ENCODE measurements at places on chromosomes 4 and X.

- no peak for DNase-seq
Observed at GRCh38 chr4:133694416-133694815, 507.2 kb downstream of the PABPC4L start.

GRCh38 chr4:181982437-181982836, 260.8 kb upstream of the TENM3 start:
- no peak for DNase-seq

DNA sequence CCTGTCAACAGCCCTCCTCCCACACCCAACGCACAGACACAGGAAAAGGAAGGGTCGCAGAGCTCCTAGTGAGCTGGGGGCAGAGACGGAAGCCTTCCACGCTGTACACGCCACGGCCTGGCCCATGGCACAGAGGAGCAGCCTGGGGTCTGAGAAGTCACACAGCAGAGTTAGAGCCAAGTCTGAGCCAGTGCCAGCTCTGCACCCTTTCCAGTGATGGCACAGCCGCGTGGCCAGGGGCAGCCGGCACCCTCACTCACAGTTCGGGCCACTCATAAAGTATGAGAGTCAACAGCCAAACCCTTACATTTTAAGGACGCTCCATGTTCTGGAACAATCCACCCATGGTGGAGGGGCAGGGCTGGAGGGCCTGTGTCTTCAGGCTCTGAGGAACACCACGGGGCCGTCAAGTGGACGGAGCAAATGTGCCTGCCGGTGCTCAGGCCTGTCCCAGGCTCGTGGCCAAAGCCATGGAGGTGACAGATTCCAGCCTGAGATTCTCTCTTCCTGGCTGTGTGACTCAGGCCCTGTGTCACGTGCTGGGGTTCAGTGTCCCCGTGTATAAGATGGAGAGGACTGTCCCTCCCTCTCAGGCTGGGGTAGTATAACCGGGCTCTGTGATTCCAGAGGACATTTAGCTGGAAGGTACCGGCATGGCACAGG, 91.2 kb downstream of the ABLIM2 start:
- no peak for DNase-seq

DNA sequence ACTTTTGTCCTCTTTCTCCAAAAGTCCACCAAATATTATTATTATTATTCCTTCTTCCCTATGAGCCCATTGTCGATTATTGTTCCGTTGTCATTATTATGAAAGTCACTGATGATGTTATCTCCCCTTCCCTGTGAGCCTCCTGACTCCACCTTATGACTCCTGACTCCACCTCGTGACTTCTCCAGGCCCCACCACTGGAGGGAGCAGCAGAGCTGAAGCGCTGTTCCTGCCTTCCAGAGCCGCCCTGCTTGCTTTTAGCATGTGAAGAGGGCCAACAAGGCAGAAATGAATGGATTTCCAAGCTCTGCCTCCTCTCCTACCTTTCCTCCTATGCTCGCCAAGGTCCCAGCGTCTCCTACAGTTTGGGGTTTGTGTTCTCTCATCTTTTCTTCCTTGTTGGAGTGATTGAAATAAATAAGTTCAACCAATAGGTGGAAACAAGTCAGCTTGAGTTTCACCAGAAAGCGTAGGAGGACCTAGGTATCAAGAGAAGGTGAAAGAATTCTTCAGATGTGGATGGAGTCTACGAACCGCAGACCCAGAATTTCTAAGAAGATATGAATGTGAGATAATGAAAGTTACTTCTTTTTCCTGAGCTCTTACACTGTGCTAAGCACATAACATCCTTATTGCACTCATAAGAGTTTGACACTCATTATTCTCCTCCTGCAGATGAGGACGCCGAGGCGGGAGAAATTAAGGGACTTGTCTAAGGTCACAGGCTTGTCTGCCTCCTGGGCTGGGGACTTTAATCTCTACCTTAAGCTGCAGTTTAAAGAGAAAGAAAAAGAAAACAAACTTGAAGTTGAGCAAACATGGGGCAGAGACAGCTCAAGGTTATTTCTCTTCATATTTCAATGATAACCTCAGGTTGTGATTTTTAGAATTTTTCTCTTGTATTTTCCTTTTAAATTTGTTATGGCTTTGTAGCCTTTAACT, 26.1 kb downstream of the IGSF1 start:
- DNase-seq: no peak

- DNase-seq: no peak
Observed at GRCh38 chr4:1357356-1358248, 10.6 kb downstream of the UVSSA start.

GRCh38 chr4:87465739-87466366, 43.5 kb downstream of the NUDT9 start:
- peak; percentile 31 for DNase-seq

DNA sequence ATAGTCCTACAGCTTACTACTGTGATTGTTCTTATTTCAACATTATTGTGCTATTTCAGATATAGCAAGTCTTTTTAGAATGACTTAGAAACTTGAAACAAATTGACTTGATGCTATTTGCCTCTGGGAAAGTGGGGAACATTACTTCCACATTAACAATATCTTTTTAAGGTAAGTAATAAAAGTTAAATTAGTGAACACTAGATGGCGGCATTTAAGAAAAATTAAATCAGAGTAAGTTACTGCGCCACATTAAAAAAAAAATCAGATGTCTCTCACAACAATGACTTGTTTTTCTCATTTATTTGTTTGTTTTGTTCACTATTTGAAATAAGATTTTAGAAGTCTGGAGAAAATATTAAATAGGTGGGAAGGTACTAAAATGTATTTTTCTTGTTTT, 1026.9 kb upstream of the SLIT2 start:
- DNase-seq: no peak

GRCh38 chr4:17702641-17703040, 78.8 kb downstream of the FAM184B start:
- DNase-seq: no peak

- DNase-seq: no peak
Observed at GRCh38 chr4:38681281-38681991, 17.4 kb downstream of the KLF3 start.

- DNase-seq: no peak
Observed at GRCh38 chr4:77025643-77026321, 50.0 kb downstream of the CCNI start.

DNA sequence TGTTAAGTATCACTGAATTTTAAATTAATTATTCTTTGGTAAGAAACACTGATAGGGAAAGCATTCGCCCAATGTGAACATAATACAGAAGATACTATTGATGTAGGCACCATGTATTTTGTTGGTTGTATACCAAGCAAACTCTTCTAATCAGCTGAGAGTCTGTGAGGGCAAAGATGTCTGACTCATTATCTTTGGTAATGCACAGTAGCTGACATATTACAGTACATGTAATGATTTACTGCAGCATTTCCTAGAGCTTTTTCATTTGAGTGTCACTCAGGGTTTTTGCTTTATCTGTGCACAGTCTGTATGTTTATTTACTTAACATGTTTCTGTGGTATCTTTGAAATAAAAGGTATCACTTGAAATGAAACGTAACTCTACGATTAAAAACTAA, 49.2 kb downstream of the CENPVL3 start:
- DNase-seq: no peak

GRCh38 chrX:7852166-7852565, 9.2 kb downstream of the VCX start:
- no peak for DNase-seq

DNA sequence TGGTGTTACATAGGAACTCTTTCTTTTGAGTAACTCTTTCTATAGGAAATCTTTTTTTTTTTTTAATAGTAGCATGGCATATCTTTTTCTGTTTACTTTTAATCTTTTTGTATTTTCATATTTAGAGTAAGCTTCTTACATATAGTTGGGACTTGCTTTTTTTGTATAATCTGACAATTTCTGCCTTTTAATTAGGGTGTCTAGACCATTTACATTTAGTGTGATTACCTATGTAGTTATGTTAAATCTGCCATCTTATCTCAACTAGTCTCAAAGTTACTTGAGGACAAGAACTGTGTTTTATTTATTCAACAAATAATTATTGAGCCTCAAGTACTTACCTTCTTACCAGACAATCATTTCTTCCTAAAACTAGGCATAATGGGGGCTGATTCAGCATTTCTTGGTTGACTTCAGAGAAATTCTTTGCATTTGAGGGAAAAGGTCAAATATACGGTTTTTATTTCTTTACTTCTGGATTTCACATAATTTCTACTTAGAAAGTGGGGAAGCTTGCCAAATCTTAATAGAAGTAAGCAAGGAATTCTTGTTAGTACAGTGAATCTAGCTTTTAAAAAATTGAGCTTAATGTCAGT, 28.6 kb downstream of the MND1 start:
- DNase-seq: peak; percentile 56

DNA sequence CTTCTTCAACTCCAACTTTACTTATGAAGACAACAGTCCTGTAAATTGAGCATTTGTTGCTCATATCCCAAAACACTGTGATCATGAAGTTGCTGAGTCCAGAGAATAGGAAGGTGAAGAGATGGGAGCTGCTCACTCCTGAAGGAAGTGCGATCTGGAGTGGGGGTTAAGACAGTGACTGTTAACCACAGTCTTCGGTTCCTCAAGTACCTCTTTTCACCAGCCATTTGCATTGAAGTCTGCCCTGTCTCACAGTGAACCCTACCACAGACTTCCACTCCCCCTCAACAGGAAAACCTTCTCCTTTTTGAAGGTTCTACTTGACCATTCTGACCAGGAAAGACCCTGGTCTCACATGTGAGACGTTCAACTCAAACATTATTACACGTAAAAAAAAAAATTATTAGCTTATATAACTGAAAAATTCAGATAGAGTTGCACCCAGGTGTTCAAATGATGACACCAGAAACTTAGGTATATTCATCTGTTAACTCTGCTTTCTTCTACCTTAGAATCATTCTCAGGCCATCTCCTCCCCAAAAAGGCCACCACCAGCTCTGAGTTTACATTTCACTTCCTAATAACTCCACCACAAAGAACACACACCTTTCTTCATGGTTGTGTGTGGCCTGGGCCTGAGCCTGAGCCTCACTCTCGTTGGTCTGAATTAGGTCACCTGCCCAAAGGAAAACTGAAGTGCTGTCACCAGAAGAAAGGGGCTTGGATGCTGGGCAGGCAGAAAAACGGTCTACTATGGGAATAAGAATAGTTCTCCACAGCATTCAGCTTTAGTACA, 199.2 kb downstream of the DCTD start:
- DNase-seq: no peak

All from retinal pigment epithelial cell (primary cell).